ENCODE measurements at places on chromosomes 2 and 18.

DNA sequence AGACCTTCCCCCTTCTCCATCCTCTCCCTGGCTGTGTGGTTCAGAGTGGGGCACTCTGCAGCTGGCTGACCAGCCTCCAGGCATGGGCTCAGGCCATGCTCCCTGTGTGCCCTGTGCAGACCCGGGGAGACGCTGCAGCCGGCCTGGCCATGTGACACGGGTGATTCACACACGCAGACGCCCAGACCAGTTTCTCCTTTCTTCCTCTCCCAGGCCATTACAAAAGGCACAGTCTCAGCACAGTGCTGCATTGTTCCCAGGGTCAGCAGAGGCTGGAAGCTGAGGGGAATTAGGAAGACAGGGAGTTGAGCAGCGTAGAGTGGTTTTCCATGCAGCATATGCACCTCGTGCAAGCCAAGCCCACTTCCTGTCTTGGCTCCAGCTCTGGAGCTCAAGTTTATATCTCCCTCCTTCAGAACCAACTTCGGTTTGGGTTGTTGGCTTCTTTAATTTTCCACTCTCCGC lies 288.5 kb downstream of the TNS1 start:
- no peak for DNase-seq

DNA sequence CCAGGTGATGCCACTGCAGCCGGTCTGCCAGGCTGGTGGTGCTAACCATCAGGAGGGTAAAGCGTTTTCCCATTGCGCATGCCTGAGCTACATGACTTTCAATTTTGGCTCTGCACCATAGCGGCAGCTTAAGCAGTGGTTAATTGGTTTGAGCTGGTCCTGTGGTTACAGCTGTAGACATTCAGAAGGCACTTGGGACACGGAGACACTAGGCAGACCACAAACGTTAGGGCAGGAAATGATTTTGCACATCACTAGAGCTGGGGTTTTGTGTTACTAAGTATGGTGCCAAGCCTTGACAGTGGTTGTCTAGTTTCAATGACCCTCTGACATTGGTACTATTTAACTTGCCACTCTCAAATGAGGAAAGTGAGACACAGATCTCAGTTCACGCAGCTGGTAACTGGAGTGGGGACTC lies 28.9 kb upstream of the CNOT11 start:
- DNase-seq, result peak; percentile 61

DNA sequence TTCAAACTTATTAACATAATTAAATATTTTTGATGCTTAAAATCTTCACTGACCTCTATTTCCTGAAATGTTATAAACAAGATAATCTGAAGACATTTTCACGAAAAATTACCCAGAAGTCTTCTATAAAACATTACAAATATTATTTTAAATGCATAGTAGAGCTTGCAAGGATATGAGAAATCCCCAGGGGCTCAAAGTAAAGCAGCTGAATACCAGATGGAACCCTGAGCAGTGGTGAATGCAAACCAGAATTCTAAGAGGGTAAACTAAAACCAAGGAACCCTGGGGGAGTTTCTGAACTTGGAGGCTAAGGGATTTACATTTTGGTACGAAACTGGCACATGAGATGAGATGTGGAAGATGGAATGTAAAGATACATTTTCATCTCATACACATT lies 83.6 kb downstream of the FSHR start:
- DNase-seq, result no peak

- DNase-seq, result no peak
Measured at GRCh38 chr2:239559417-239560261, 158.8 kb upstream of the HDAC4 start.

DNA sequence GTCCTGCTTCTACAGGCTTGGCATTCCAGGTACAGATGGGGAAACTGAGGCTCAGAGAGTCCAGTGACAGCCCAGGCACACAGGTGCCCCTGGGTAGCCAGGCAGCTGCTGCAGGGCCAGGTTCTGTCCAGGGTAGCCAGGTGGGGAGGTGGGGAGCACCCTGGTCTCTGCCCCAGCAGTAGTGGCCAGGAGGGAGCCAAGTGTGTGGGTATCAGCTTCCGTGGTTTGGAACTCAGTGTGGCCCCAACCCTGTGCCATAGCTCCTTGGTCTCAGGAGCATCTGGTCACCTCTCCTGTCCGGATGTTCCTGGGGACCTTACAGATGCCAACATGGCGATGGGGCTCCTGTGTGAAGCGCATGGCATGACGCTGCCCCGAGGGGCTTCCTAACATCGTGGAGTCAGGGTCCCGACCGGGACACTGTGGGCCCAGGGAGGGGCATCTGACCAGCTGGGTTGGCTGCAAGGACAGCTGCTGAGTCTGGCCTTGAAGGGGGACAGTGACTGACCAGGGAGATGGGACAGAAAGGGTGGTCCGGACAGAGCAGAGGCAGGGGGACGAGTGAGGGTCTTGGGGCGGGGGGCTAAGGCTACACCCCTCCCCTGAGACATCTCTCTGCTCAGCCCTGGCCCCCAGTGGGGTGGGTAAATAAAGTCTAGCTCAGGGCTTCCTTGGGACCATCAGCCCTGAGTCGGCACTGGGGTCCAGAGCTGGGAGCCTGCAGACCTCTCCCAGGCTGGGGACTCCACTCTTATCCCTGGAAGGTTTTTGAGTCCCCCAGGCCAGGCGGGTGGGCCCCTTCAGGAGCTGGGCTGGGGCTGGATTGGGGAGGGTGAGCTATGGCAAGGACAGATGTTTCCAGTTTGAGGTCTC lies 76.0 kb upstream of the SMAD7 start:
- no peak for DNase-seq

DNA sequence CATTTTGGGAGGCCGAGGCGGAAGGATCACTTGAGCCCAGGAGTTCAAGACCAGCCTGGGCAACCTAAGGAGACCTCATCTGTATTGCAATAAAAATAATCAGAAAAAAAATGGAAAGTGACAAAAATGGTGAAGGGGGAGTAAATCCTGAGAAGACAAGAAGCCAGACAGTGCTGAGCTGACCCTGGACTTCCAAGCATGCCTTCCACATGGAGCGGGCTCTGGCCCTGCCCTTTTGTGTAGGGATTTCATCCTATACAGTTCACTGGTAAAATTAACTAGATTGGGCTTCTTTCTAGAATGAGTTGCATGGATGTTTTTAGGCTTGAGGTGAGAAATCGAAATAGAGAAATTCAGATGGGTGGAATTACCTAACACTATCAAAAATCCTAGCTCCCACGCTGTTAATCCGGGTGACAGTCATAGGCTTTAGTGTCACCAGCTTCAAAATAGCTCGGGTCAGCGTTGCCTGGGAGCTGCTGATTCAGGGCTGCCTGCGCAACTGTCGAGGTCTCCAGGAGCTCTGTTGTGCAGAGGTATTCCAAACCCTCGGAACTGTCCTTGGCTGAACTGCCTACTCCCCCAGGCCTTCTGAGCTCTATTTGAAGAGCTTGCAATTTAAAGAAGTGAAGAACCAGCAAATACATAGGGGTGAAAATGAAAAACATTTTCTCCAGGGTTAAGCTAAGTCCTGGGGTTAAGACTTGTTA lies 21.5 kb upstream of the ZNF532 start:
- DNase-seq, result no peak

GRCh38 chr2:217886091-217886490 lies 116.7 kb downstream of the TNS1 start:
- DNase-seq, result no peak

GRCh38 chr2:186862869-186863709 lies 14.1 kb upstream of the ZSWIM2 start:
- no peak for DNase-seq

GRCh38 chr2:215361211-215361875 lies 49.5 kb downstream of the ATIC start:
- no peak for DNase-seq

- no peak for DNase-seq
Measured at GRCh38 chr2:109549016-109549590, 64.7 kb downstream of the SEPTIN10 start.

DNA sequence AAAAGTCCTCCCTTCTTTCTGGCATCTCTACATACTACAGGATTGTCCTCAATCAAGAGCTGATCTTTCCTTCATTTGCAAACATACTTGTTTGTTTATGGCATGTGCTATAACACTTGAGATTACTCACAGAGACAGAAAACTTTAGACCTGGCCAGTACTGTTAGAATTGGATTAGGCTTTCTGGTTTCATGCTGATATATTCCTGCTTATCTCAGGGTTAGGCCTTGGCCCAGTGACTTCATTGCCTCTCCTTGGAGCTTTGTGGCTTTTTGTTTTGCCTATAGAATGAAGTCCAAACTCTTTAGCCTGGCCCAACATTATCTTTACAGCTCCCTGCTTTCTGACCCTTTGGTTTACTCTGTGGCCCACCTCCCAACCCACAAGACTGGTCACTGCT lies 363.3 kb downstream of the ALK start:
- no peak for DNase-seq

DNA sequence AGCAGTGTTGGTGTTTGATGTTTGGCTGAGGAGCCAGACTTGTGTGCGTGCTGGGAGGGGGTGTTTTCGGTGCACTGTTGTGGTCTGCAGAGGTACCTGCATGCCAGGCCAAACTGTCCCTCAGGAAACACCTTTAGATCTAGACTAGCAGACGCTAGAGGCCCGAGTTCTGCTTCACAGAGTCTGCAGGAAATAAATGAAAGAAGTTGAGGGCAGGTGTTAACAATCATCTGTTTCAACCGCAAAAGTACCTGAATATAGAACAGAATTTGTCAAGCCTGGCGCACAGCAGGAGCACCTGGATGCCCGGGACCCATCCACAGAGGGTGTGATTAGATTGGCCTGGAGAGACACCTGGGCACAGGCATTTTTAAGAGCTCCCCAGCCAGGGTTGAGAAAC lies 40.5 kb upstream of the REL start:
- peak; percentile 5 for DNase-seq

GRCh38 chr2:158655628-158656027 lies 139.5 kb upstream of the DAPL1 start:
- no peak for DNase-seq

Measured in CD4-positive, alpha-beta T cell treated with Interleukin-2 at 100 ng/mL for 4 hours (primary cell).